ENCODE measurements at places on chromosomes 7 and 10. TPM values are rescaled to one million over a fixed set of nuclear protein-coding genes. Genes with fewer than 3 reads are reported as not detected.

- no peak for DNase-seq
- peaks cover 11% of the 10 kb centered on the region for H3K27me3 ChIP-seq
- no peak overlapping the region for H3K4me3 ChIP-seq
- peaks cover 10% of the 10 kb centered on the region for H3K4me1 ChIP-seq
These were observed 50.2 kb upstream of the LANCL2 start for GRCh38 chr7:55314967-55315366.

GRCh38 chr10:51230887-51231585 lies 156.7 kb downstream of the PRKG1 start:
- no peak overlapping the region for H3K4me3 ChIP-seq
- H3K27me3 ChIP-seq, result no peaks in the 10 kb centered on the region
- no peak for DNase-seq
- H3K36me3 ChIP-seq, result no peaks in the 10 kb centered on the region
- H3K27ac ChIP-seq, result no peak overlapping the region
- H3K4me1 ChIP-seq, result peaks cover 54% of the 10 kb centered on the region

GRCh38 chr7:78315119-78315518 lies 516.5 kb downstream of the PHTF2 start:
- H3K4me3 ChIP-seq, result no peak overlapping the region
- H3K27ac ChIP-seq, result no peak overlapping the region
- DNase-seq, result no peak
- no peaks in the 10 kb centered on the region for H3K36me3 ChIP-seq
- no peaks in the 10 kb centered on the region for H3K27me3 ChIP-seq

DNA sequence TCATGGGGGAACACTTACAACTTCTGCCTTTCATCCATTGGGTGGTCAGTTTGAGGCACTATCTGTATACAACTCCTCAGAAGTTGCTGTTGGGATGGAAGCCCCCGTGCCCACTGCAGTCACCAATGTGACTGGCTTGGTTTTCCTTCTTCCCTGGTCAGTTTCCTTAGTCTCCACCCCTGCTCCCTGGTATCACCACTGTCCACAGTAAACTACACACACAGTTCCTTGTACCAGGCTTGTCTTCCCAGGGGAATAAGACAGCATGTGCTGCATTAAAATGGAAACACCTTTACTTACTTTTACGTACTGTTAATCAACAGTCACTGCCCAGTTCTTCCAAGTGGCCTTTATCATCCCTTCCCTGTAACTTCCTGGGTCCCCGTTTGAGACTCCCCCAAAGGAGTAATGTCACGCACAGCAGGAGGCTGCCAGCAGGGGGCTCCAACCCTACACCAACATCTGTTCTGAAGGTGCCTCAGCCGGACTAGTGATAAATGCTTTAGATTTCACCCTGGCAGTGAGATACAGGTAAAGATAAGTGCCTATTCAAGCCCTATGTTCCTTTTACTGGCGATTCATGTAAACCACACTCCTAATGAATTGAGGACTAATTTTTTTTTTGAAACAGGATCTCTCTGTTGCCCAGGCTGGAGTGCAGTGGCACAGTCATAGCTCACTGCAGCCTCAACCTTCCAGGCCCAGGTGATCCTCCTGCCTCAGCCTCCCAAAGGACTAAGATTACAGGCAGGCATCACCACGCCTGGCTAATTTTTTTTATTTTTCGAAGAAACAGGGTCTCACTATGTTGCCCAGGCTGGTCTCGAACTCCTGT lies 45.3 kb upstream of the PIK3AP1 start:
- peaks cover 8% of the 10 kb centered on the region for H3K36me3 ChIP-seq
- no peak overlapping the region for H3K27ac ChIP-seq
- no peaks in the 10 kb centered on the region for H3K27me3 ChIP-seq
- peak; percentile 58 for DNase-seq
- no peak overlapping the region for H3K4me3 ChIP-seq

GRCh38 chr7:129008645-129009414 lies 46.1 kb downstream of the TNPO3 start:
- H3K4me3 ChIP-seq, result no peak overlapping the region
- DNase-seq, result no peak
- no peaks in the 10 kb centered on the region for H3K4me1 ChIP-seq
- no peaks in the 10 kb centered on the region for H3K27me3 ChIP-seq
- no peak overlapping the region for H3K27ac ChIP-seq

GRCh38 chr7:42770114-42770513 lies 141.8 kb downstream of the C7orf25 start:
- H3K27me3 ChIP-seq, result no peaks in the 10 kb centered on the region
- peaks cover 4% of the 10 kb centered on the region for H3K4me1 ChIP-seq
- no peak for DNase-seq
- no peak overlapping the region for H3K4me3 ChIP-seq
- no peak overlapping the region for H3K27ac ChIP-seq

DNA sequence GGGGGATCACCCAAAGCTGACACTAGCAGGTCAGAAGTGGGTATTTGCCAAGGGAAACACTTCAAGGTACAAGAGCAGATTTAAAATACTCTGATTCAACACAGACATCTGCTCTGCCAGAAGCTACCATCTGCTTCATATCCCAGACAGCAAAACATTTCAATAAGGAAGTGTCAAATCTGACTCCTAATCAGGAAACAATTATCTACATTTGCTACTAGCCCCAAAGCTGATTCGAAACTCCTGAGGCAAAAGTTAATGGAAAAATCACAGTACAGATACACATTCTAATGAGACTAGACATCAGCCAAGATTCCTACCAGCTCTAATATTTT lies 48.9 kb downstream of the PARD3 start:
- peaks cover 79% of the 10 kb centered on the region for H3K4me1 ChIP-seq
- H3K4me3 ChIP-seq, result no peak overlapping the region
- no peak overlapping the region for H3K27ac ChIP-seq

DNA sequence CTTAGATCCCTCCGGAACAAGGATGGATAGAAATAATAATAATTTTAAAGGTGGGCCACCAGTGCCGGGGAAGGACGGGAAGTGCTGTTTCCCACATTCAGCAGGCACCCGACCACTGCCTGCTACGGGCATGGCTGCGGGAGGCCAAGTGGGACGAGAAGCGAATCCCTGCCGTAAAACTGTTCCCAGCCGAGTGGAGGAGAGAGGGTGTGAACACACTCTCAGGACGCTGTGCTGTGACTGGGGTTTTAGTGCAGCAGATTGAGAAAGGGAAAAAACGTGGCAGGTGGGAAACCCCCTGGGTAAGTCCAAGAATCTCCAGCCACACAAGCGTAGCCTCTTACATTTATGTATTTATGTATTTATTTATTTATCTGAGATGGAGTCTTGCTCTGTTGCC lies 158.8 kb downstream of the DNAJB6 start:
- H3K27me3 ChIP-seq, result peaks cover 49% of the 10 kb centered on the region
- H3K27ac ChIP-seq, result no peak overlapping the region
- H3K36me3 ChIP-seq, result peaks cover 4% of the 10 kb centered on the region
- no peak overlapping the region for H3K4me3 ChIP-seq
- no peak for DNase-seq

DNA sequence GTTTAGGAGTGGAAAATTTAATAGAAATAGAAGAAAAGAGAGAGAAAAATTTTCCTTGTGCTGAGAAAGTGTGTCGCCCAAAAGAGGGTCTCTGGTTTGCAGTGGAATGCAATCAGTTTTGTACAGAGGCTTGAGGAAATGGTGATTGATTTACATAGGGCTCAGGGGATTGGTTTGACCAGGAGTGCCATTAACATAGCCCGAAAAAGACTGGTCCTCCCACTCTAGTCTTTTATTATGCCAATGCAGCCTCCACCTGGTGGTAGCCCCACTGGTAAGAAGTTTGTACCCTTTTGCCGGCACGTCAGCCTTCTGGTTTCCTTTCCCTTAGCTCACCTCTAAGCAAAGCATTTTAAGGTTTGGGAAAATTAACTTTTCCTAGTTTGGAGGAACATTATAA lies 885.3 kb downstream of the XPNPEP1 start:
- H3K4me1 ChIP-seq, result peaks cover 30% of the 10 kb centered on the region
- peaks cover 12% of the 10 kb centered on the region for H3K27me3 ChIP-seq
- no peak overlapping the region for H3K27ac ChIP-seq
- no peak for DNase-seq

DNA sequence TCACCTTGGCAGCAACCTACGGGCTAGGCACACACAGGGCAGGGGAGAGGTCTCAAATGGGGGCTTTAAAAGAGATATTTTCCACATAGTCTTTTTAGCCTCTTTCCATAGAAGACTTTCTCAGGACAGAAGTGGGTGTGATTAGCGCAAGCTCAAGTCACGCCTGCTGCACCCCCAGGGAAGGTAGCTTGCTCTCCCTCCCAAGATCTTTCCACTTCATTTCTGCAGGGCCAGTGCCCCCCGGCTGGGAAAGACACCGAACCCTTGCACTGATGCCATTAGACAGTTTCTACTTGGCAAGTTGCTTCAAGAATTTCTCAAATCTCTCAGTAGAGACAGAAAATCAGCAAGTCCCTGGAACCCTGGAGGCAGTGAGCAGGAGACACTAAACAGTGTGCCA lies 19.4 kb downstream of the CHST15 start:
- H3K4me3 ChIP-seq, result no peak overlapping the region
- 0 out of 2 replicates have a peak, but pooled peaks cover 3% of the 10 kb centered on the region for H3K36me3 ChIP-seq
- peaks cover 57% of the 10 kb centered on the region for H3K4me1 ChIP-seq
- no peak overlapping the region for H3K27ac ChIP-seq
- DNase-seq, result no peak

DNA sequence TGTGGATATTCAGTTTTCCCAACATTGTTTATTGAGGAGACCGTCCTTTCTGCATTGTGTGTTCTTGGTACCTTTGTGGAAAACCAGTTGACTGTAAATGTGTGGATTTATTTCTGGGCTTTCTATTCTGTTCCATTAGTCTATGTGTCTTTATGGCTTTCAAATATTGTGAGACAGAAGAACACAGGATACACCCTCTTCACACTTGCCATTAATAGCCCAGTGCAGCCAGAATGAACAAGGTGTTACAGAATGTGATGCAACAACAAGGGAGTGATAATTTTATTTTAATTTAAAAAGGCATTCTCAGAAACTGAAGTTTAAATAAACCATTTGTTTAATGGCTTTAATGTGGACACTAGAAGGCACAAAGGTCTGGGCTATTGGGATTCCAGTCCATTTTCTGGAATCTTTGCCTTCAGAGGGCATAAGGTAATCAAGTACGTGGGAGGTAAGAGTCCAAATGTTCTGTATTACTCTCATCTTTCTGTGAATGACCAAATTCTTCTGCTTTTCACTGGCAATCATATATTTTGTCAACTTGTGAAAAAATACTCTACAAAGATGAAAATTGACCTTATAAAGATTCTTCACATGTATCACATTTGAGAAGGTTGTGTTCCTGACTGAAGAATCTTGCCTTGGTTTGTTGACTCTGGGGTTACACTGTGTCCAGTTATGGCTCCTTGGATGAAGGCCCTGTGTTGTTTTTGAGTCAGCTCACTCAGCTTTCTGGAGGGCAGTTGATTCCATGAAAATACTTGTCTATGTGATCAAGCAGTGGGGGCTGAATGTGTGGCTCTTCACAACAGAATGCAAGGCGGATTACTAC lies 962.7 kb downstream of the LRMDA start:
- peaks cover 18% of the 10 kb centered on the region for H3K4me1 ChIP-seq
- H3K27me3 ChIP-seq, result no peaks in the 10 kb centered on the region
- H3K4me3 ChIP-seq, result no peak overlapping the region
- DNase-seq, result no peak
- H3K27ac ChIP-seq, result no peak overlapping the region

DNA sequence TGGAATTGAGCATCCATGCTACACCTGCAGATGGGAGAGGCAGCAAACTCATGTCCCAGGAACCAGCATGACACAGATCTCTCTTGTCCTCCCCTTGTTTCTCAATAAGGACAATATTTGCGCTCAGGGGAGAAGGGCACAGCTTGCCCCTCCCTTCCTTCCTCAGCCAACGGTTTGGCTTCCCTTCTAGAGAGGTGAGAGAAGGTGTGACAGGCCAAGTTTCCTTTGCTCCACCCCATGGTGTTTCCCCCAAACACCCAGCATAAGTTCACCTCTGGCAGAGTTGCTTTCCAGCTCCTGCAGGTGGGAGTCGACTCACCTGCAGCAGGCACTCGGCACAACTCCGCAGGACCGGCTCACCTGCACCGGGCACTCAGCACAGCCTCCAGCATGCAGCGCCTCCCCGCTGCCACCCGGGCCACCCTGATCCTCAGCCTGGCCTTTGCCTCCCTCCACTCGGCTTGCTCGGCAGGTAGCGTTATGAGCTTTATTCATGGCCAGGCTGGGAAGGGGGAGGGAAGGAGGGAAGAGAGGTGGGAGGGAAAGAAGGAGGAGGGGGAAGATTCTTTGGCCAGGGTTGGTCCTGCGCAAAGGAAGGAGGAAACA lies at the start of the genes ATP6V0A4 and TMEM213:
TSS of gene ATP6V0A4 (minus strand) at position 482 of the 606 bp plus-strand sequence. CDS start 26,949 bp downstream, outside the sequence.
TSS of gene TMEM213 (plus strand) at position 280 of the 606 bp plus-strand sequence. CDS start at position 391, 111 bp downstream.
- peak within 1 kb of the TSS; percentile 57 for H3K4me3 ChIP-seq
- peaks cover 45% of the 10 kb centered on the region for H3K4me1 ChIP-seq
- H3K27ac ChIP-seq, result peak within 1 kb of the TSS; percentile 55

- no peaks in the 10 kb centered on the region for H3K36me3 ChIP-seq
- DNase-seq, result no peak
- H3K4me1 ChIP-seq, result peaks cover 5% of the 10 kb centered on the region
- no peak overlapping the region for H3K27ac ChIP-seq
- H3K27me3 ChIP-seq, result no peaks in the 10 kb centered on the region
- no peak overlapping the region for H3K4me3 ChIP-seq
These were observed 70.0 kb downstream of the PRKG1 start for GRCh38 chr10:51144161-51144781.

GRCh38 chr7:99446096-99446495 lies 7.4 kb downstream of the CPSF4 start:
- no peak overlapping the region for H3K27ac ChIP-seq
- no peak for DNase-seq
- H3K27me3 ChIP-seq, result no peaks in the 10 kb centered on the region
- peaks cover 10% of the 10 kb centered on the region for H3K4me1 ChIP-seq

- DNase-seq, result no peak
- H3K27me3 ChIP-seq, result no peaks in the 10 kb centered on the region
- H3K36me3 ChIP-seq, result no peaks in the 10 kb centered on the region
- H3K4me1 ChIP-seq, result peaks cover 25% of the 10 kb centered on the region
- H3K27ac ChIP-seq, result no peak overlapping the region
These were observed 295.9 kb downstream of the GATA3 start for GRCh38 chr10:8350250-8350967.

DNA sequence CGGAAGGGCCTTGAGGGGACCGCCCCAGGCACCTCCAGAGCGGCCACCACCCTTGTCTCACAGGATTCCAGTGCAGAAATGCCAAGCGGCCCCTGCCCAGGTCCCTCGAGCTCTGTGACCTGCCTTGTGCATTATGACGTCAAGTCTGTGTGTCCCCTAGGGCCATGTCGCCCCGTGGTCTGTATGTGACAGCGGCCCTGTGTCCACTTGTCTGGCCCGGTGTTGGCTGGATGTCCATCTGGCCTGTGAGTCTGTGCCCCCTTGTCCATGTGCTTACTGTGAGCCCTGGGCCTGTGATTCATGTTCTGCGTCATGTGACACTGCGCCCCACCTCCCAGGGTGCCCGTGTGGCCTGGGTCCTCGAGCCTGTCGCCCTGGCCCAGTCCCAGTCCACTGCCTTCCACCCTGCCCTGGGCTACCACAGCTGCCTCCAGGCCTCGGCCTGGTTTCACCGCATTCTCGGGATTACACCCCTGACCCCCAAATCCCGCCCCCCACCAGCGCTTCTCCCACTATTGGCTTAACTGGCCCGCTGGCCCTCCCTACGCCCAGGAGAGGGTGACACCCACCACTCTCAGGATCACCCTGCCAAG lies 66.6 kb upstream of the ZNF722 start:
- H3K4me1 ChIP-seq, result no peaks in the 10 kb centered on the region
- 0 out of 2 replicates have a peak, but pooled peaks cover 2% of the 10 kb centered on the region for H3K27me3 ChIP-seq
- peaks cover 42% of the 10 kb centered on the region for H3K36me3 ChIP-seq
- H3K27ac ChIP-seq, result no peak overlapping the region
- H3K4me3 ChIP-seq, result no peak overlapping the region

FKBP14 gene
- total RNA-seq, result 23.0 TPM

PKD2L1 gene
- not detected for total RNA-seq

CD36 gene
- 1.4 TPM for total RNA-seq

PLEKHS1 gene
- total RNA-seq, result not detected

ZDHHC6 gene
- total RNA-seq, result 22.1 TPM
